Lower leg skin (tissue), 4 donors: ENCODE measurements at places on chromosomes 6 and 20.

DNA sequence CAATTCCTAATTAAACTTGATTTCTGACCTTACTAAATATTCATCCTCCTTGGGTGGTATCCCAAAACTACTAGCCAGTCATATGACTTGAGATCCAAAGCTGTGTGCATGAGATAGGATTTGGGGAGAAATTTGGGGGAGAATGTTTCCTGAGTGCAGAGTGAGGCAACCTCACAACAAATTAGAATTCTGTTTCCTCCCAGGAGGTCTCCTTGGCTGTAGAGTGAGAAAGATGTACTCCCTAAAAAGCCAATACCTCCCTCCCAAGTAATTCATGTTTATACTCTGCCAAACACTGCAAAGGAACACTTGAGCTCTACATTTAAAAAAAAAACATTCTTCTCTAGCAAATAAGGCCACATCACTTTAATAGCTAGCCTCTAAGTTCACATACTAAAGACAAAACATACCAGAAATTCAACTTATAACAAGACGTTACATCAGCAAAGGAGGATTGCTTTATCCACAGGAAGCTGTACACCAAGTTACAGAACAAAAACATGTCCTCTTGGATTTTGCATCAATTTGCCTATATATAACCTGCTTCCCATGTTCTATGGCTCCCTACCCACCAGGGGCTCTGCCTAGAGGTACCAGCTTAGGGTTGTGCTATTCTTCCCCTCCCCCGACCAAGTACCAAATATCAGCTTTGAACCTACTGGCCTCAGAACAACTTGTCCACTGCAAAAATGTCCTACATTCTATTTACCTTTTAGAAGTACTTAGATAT lies 15.4 kb upstream of the TMEM30A start:
- no peak for DNase-seq

- peak; percentile 91 for DNase-seq
Measured at GRCh38 chr20:63955827-63956663, at the start of gene UCKL1. Gene UCKL1 (minus strand): TSS chr20:63956416. CDS start chr20:63956372, 44 bp downstream.

- no peak for DNase-seq
Measured at GRCh38 chr20:23325107-23325506, 25.5 kb upstream of the NXT1 start.

- DNase-seq, result no peak
Measured at GRCh38 chr6:125867483-125867942, 76.8 kb downstream of the NCOA7 start.

DNA sequence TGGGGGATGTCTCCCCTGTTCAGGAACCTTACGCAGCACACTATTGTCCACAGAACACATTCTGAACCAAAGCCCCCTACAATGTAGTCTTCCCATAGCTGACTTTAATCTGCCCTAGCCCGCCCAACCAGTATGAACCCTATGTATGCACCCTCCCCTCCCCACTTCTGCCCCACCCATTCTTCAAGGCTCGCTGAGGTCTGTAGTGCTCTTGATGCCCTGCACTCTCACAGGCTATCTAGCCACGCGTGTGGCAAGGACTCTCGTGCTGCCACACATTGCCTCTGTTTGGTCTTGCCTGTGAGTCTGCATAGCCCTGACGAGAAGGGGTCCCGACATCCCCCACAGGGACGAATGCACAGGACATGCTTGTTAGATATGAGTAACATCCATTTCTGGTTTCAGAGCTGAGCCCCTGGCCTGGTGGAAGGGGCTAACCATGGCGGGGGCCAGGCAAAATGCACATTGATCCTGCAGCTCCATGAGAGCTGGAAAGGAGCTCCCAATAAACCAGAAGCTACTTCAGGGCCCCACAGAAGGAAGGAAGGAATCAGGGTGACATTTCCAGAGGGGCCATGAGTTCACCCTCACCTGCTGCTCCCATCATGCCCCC lies 22.6 kb downstream of the MOCS1 start:
- no peak for DNase-seq

DNA sequence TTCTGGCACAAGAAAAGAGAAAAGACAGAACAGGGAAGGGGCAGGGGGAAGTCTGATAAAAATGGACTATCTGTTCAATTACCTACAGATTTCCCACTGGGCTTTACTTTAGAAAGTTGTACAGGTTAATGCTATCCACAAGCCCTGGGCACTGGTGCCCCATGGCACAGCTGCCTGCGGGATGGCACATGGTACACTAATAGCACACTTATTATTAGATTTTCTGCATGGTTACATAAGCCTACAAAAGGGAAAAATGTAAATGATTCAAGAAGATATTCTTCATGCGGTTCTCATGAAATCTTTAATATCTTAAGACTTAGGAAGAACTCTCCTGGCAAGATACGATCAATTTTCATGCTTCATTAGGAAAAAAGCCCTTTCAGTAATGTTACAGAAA lies 137.5 kb downstream of the GMPR start:
- DNase-seq, result no peak

DNA sequence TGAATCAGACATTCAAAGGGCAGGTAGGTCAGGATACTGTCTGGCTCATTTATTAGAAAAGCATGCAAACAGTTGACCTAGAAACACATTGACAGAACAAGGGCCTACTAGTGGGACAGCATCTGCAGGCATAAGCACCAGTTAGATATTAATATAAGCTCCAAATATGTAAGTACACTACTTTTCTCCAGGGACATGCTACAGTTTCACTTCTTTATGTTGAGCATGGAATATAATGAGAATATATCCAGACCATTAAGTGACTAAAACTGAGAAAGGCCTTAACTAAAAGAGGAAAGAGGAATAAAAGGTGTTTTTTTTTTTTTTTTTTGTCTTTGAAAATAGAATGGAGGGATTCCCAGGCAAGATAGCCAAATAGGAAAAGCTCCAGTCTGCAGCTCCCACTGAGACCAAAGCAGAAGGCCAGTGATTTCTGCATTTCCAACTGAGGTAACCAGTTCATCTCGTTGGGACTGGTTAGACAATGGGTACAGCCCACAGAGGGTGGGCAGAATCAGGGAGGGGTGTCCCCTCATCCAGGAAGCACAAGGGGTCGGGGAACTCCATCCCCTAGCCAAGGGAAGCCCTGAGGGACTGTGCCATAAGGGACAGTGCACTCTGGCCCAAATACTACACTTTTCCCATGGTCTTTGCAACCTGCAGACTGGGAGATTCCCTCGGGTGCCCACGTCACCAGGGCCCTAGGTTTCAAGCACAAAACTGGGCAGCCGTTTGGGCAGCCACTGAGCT lies 251.6 kb downstream of the PHF3 start:
- DNase-seq, result no peak

- DNase-seq, result no peak
Measured at GRCh38 chr20:64045346-64046011, 4.0 kb downstream of the SOX18 start.

GRCh38 chr6:74606582-74607071 lies 599.2 kb downstream of the COL12A1 start:
- DNase-seq, result no peak

DNA sequence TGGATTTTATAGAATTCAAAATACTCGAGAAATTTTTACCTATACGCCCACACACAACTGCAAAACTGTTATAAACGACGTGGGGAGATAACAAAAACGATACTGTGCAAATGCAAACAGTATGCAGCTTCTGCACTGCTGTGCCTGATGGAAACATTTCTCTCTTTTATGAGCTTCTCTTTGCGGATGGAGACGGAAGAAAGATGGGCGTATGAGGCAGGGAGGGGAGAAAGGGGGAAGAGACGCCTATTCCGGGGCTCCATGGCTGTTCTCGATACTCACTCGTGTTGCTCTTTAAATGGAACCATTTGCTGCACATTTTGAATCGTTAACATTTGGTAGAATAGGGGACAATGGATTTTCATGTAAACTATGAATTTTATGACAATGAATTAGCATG lies 69.1 kb upstream of the EXOC2 start:
- no peak for DNase-seq

GRCh38 chr6:169287675-169288074 lies 34.0 kb upstream of the THBS2 start:
- no peak for DNase-seq

DNA sequence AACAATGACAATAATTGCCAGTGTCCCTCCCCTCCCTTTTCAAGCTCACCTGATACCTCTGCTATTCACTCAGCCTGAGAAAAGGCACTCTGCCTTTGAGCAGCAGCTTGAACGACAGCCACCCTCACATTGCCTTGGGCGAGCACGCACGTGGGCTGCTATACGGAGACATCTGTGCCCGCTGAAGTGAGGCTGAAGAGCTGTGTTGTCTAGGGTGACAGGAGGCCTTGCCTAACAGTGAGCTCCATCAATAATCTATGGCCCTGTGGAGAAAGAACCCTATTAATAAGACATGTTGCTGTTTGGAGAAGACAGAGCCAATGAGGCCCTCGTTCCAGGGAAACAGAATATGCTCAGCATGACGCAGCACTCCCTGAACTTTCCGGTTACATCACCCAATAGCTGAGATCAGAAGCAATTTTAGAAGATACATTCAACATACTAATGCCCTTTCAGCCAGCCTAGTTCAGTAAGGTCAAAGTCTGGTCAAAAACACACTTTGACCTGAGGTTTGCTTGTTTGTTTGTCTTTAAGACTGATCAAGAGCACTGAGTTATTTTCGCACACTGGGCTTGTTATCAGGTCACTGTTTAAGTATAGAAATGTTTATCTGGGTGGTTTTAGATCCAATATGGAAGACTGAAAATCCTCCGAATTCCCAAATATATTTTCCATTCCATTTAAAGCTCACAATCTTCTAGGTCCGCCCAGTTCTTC lies 30.6 kb downstream of the RBM24 start:
- DNase-seq, result no peak

GRCh38 chr6:150235218-150235617 lies 92.4 kb downstream of the PPP1R14C start:
- no peak for DNase-seq

GRCh38 chr6:76779068-76779467 lies 684.2 kb downstream of the HTR1B start:
- DNase-seq, result no peak

DNA sequence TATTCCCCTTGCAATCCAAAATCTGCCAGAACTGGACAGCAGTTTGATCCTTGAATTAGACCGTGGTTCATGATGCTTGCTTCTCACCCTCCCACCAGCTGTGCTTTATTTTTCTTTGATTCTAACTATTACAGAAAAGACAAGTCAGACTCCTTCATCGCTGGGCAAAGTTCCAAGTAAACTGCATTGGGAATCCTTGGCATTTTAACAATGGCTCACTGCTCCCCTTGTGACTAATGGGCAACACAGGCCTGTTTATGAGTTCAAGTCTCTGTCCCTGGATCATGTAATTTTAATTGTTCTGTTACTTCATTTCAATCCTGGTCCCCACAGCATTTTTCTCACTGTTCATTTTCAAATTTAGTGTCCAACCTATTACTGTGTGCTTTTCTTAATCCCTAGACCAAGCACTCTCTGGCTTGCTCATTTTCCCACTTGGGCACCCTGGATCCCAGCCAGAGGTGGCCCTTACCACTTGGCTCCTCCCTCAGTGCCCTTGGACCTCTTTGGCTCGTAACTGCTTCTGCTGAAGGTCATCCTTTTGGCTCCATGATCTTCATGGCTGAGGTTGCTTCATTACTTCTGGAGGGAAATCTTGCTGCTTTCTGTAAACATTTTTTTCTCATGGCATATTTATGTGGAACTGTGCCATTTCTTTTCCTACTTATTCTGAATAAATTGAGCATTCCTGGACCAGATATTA lies 32.8 kb downstream of the PSMB9 start:
- DNase-seq, result no peak

- DNase-seq, result no peak
Measured at GRCh38 chr20:35279040-35279439, 1.1 kb upstream of the MMP24OS start.

GRCh38 chr20:63073738-63074065 lies 66.9 kb upstream of the BHLHE23 start:
- DNase-seq, result no peak

DNA sequence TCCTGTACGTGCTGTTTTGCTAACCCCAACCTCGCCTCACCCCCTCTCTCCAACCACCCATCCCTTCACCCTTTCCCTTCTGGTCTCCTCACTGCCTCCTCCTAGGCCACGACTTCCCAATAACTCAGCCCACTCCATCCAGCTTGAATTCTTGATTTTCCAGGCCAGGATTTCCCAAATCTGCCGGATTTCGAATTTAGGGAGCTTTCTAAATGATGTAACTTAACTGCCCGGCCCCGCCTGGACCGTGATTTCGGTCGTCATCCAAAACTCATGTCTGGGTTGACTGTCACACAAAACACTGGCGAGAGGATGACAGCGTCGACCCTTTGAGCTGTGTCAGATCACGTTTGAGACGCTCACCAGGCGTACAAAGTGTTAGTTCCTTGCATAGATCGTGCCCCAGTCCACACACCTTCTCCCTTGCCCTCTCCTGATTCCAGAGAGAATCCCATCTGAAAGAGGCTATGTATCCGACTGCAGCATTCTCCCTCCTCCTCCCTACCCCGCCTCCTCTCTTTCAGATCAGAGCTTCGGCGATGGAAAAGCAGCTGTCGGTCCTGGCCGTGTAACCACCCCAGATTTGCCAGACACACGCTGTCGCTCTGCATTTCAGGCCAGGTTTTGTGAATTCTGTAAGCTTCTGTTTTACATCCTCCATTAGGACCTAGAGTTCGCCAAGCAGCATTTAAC lies 168.2 kb downstream of the GPX5 start:
- no peak for DNase-seq

- no peak for DNase-seq
Measured at GRCh38 chr20:25254571-25254970, 6.7 kb downstream of the PYGB start.
